ENCODE measurements at places on chromosomes 5 and 9. TPM values are rescaled to one million over a fixed set of nuclear protein-coding genes. Genes with fewer than 3 reads are reported as not detected.
A peak's percentile ranks its signal among the peaks of the same experiment; 100 is the strongest.

- DNase-seq = no peak
Measured at GRCh38 chr5:124935065-124935464, 188.6 kb upstream of the ZNF608 start.

- no peak for DNase-seq
Measured at GRCh38 chr5:88887342-88887741, 4.4 kb upstream of the MEF2C start.

DNA sequence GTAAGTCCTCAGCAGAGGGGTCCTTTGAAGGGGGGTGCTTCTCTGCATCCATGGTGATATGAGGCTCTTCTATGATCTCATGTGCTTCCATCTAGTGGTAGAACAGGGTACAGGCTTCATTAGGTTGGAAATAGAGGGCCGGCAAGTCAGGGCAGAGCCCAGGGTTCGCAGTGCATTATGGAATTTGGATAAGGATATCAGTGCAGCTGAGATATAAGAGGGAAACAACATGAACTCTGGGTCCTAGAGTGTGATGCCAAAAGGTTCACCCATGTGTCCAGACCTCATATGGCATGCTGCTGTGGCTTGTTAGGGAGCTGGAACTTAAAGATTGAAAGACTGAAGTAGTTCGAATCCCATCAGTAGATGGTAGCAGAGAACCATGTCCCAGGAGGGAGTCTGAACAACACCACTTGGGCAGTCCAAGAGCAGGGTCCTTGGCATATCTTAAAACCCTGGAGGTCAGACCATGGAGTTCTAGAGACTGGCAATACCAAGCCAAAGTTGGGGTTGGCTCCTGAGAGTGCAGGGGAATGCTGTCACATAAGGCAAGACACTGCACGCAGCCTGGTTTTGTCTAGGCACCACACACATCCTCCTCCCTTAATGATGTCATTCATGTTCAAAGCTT lies 2.3 kb downstream of the FAM221B start:
- DNase-seq = peak; percentile 77

The RNF130 gene
- total RNA-seq = 49.8 TPM

The COL23A1 gene
- total RNA-seq = not detected

All from GM23248 (cell line).